ENCODE measurements at places on chromosomes 4 and X.

DNA sequence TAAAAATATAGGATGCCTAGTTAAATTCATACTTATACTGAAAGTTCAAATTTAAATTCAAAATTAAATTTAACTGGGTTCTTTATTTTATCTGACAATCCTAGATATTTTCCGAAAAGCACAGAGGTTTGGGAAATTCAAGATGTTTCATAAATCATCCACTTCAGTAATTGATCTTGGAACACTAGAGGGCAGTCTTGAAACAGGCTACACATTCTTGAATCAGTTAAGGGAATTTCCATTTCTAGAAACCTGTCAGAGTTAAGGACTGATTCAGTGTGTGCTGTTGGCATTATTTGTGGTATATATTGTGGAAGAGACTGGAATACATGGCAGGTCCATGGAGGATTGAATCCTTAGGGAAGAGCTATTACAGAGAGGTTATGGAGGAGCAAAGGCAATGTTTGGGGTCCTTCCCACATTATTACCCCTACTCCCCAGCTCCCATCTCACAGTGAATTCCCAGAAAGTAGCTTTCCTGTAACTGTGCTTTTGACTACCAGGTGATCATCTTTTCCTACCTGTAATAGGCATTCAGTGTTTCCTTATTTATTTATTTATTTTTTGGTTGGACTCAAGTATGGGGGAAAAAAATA is 92.9 kb downstream of the EGF start:
- DNase-seq: peak; percentile 69

GRCh38 chrX:23662187-23662586 is 5.1 kb upstream of the PRDX4 start:
- no peak for DNase-seq

GRCh38 chrX:45986081-45986480 is 559.1 kb downstream of the ZNF674 start:
- no peak for DNase-seq

GRCh38 chr4:13966231-13967195 is 339.0 kb upstream of the BOD1L1 start:
- no peak for DNase-seq

- no peak for DNase-seq
Observed at GRCh38 chrX:150842198-150842685, 56.2 kb downstream of the CD99L2 start.

GRCh38 chr4:99724067-99724466 is 66.4 kb upstream of the C4orf54 start:
- DNase-seq: no peak

DNA sequence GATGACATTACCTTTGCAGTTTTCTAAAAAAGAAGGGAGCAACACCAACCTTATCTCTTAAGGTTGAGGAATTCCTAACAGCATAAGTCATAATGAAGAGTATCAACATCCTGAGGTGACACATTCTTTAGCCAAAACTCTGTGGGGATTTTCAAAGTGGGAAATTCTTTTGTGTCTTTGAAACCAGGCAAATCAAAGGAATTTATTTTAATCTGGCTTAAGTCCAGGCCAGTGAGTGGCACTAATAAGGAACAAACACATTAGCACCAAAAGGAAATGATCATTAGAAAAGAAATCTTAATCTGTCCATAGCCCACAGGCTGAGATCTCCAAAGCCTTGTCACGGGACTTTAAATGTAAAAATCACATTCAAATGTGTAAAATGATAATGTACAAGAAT is 110.1 kb downstream of the LARP7 start:
- no peak for DNase-seq

DNA sequence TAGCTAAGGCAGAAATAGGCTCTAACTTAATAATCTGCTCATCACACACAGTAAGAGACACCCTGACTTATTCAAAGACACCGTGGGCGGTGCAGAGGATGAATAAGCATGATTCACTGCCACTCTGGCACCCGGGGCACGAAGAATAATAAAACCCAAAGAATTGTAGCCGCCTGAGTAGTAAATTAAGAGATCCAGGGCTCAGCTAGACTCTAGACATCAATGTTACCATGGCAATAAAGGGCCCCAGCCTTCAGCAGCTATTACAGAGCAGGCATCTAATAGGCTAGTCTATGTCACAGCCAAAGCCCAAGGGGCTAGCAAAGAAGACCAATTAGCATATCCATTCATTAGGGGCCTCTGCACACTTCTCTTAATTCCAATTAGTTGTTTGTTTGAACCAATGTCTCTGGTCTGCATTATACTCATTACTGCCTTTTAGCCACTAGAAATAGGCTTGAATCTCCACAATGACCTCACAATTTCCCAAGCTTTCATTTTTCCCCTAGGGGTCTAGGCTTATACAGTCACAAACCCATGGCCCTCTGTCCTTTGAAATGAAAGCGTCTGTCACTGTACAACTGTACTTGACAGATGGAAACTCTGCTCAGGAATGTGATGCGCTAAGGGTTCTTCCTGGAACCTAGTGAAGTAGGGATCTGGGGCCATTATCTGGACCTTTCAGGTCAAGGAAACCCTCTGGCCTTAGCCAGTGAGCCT is 3.0 kb upstream of the ATP1B4 start:
- DNase-seq: no peak

GRCh38 chrX:139203651-139204570 is 326.6 kb upstream of the F9 start:
- no peak for DNase-seq

- no peak for DNase-seq
Observed at GRCh38 chr4:10605746-10606482, 78.7 kb downstream of the CLNK start.

- no peak for DNase-seq
Observed at GRCh38 chrX:3006495-3006894, at the start of gene ARSH. TSS of gene ARSH (plus strand) at chrX:3006546. CDS start at chrX:3006613, 67 bp downstream.

GRCh38 chr4:188452097-188452496 is 312.9 kb downstream of the TRIML1 start:
- DNase-seq: no peak

DNA sequence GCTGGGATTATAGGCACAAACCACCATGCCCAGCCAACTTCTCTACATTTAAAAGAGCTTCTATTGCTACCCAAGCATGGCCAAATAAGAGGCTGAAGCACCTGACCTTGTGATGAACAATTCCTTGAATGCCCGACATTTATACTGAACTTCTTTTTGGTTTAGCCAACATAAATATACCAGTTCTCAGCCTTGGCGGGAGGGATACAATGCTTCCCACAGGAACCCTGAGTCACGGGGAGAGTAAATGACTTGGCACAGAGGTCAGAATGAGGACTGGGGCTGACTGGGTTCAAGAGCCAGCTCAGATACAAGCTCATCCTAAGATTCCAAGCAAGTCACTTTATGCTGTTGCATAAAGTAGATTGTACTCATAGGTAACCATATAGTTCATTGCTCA is 6.1 kb downstream of the HOPX start:
- DNase-seq: no peak

DNA sequence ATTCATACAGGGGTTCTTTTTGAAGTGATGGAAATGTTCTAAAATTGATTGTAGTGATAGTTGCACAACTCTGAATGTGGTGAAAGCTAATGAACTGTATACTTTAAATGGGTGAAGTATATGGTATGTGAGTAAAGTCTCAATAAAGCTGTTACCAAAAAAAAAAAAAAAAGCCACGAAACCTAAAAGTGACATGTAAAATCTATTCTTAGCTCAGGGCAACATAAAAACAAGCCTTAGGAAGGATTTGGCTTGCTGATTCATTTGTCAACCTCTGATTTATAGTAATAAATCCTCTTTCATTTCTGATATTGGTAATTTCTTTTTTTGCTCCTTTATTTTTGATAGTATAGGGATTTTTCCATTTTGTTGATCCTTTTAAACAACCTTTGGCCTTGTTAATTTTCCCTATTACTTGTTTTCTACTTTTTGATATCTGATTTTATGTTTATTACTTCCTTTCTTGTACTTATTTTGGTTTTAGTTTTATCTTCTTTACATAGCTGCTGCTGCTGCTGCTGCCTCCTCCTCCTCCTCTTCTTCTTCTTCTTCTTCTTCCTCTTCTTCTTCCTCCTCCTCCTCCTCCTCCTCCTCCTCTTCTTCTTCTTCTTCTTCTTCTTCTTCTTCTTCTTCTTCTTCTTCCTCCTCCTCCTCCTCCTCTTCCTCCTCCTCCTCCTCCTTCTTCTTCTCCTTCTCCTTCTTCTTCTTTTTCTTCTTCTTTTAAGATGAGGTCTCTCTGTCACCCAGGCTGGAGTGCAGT is 79.4 kb downstream of the ADGRG4 start:
- no peak for DNase-seq

- DNase-seq: no peak
Observed at GRCh38 chr4:33189169-33189568, 2469.0 kb downstream of the PCDH7 start.

GRCh38 chr4:132542228-132542627 is 606.9 kb upstream of the PCDH10 start:
- DNase-seq: no peak

GRCh38 chrX:84340968-84341367 is 153.0 kb upstream of the RPS6KA6 start:
- DNase-seq: no peak

GRCh38 chr4:85708468-85708867 is 233.5 kb downstream of the ARHGAP24 start:
- DNase-seq: no peak

GRCh38 chr4:31081366-31081765 is 361.2 kb downstream of the PCDH7 start:
- DNase-seq: no peak

DNA sequence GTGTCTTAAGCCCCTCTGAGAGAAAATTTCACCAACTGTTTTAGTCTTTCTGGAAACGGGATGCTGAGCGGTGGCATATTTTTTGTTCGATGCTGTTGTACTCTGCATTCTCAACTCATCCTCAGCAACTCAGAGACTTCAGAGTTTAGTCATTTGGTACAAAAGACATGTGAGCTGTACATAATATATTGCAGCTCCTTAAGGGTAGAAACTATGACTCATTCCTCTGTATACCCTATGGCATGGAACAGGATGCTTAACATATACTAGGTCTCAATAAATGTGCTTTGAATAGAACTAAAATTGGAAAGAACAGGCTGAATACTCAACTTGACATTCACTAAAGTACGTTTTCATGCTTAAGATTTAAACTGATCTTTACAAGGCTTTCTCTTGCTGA is 130.5 kb upstream of the SLITRK2 start:
- no peak for DNase-seq

- no peak for DNase-seq
Observed at GRCh38 chr4:42995343-42995944, 102.9 kb downstream of the GRXCR1 start.

- DNase-seq: peak; percentile 67
Observed at GRCh38 chrX:136147315-136147901, at the start of gene FHL1. TSS of gene FHL1 (plus strand) at chrX:136147533.

- no peak for DNase-seq
Observed at GRCh38 chr4:64250061-64250460, 159.2 kb downstream of the TECRL start.

DNA sequence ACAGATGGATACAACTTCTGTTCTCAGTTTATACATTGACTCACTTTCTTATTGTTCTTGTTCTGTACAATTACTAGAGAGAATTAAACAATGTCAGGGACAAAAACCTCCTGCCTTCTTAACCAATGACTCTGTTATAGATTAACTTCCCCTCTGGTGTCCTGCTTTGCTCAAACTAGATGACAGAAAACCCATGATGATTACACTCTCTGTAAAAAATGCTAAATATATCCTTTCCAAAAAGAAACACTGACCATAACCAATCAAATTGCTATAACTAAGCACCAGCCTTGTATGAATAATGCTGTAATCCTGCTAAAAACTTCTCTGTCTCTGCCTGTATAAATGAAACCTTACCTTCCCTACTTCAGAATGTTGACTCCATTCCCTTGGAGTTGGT is 29.8 kb upstream of the IL13RA2 start:
- DNase-seq: no peak

DNA sequence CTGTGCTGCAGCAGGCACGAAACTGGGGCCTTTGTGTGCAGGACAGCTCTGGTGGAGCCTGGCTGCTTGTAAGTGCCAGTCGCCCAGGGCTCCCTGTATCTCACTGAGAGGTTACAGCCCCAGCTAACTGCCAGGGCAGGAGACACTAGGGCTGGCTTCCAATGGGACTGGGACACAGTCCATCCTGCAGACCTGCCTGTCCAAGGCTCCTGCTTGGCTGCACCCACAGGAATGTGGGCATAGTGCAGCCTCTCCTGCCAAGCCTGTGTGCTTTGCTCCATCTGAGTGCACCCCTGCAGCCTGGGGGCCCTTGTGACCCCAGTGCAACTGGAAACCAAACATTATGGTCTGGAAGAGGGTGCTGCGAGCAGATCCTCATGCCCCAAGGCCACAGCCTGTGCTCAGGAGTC is 144.0 kb downstream of the ADAM29 start:
- no peak for DNase-seq

- DNase-seq: peak; percentile 62
Observed at GRCh38 chr4:89434364-89434988, 126.9 kb upstream of the GPRIN3 start.

DNA sequence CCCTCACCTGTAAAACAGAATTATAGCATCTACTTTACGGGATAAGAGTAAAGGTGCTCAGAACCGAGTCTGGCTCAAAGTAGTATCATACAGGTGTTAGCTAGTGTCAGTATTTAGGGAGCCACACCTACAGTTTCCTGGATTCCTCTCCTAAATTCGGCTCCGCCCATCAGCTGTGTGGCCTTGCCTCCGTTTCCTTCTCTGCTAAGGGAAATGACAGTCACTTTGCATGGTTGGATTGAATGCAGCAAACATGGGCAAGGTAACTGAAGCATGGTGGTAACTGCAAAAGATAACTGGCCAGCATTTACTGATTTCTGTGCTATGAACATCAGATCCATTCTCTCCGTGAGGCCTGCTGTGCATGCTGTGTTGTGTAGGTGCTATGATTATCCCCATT is 2.8 kb downstream of the PPP1R3F start:
- DNase-seq: peak; percentile 39

- no peak for DNase-seq
Observed at GRCh38 chr4:126777649-126778048, 855.1 kb upstream of the INTU start.

All from CD4-positive, alpha-beta T cell treated with Interleukin-1 beta for 1 hour (primary cell).